Pancreas (tissue), 10 donors: ENCODE measurements at places on chromosomes 13 and 19. TPM values are rescaled to one million over a fixed set of nuclear protein-coding genes. Genes with fewer than 3 reads are reported as not detected.

The ANGPTL4 gene
- total RNA-seq: 3.3 TPM

- H3K36me3 ChIP-seq: no peaks in the 10 kb centered on the region
- DNase-seq: no peak
- no peak overlapping the region for H3K27ac ChIP-seq
Measured at GRCh38 chr13:73251626-73252265, 192.9 kb downstream of the KLF5 start.

DNA sequence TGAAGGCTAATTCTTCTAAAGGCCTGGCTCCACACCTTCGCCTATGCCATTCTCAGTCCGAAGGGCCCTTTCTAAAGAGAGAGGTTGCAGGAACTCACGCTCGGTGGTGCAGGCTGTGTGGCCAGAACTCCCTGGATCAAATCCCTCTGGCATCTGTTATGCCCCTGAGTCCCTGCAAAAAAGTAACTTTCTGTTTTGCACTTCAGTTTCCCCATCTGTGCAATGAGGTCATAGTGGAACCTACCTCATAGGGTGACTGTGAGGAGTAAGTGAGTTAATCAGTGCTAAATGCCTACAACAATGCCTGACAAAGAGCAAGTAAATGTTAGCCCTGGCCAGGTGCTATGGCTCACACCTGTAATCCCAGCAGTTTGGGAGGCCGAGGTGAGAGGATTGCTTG, 7.3 kb downstream of the IGSF23 start:
- no peak for DNase-seq
- H3K4me3 ChIP-seq: no peak overlapping the region
- no peaks in the 10 kb centered on the region for H3K36me3 ChIP-seq
- H3K27ac ChIP-seq: no peak overlapping the region

The FAAP24 gene
- total RNA-seq: 0.64 TPM

- H3K27me3 ChIP-seq: no peaks in the 10 kb centered on the region
- no peaks in the 10 kb centered on the region for H3K36me3 ChIP-seq
- H3K27ac ChIP-seq: no peak overlapping the region
- no peak for DNase-seq
- no peak overlapping the region for H3K4me3 ChIP-seq
Measured at GRCh38 chr13:111971891-111972780, 94.8 kb upstream of the SOX1 start.
